ENCODE measurements at places on chromosomes 12 and 14.
A peak's percentile ranks its signal among the peaks of the same experiment; 100 is the strongest.

DNA sequence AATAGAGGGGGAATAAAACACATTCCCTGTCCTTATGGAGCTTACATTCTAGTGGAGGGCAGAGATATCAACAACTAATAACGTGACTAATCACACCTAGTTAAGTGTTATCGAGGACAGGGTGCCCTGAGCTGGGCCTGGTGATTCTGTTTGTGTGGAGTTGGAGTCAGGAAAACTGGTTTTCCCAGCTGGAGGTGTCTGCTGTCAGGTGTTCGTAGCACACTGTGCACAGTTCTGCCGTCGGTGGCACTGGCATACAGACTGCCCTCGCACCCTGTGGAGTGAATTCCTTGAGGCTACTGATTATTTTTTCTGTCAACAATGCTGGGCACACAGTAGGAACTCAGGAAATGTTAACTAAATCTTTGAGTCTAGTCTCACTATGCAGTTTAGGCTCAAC lies 900 bp upstream of the MTERF2 start:
- no peak for DNase-seq

- no peak for DNase-seq
Observed at GRCh38 chr12:124607681-124608425, 40.4 kb upstream of the NCOR2 start.

GRCh38 chr12:92654929-92655328 lies 47.9 kb upstream of the PLEKHG7 start:
- peak; percentile 83 for DNase-seq

- DNase-seq = no peak
Observed at GRCh38 chr12:6921996-6922946, 5.5 kb upstream of the ATN1 start.

DNA sequence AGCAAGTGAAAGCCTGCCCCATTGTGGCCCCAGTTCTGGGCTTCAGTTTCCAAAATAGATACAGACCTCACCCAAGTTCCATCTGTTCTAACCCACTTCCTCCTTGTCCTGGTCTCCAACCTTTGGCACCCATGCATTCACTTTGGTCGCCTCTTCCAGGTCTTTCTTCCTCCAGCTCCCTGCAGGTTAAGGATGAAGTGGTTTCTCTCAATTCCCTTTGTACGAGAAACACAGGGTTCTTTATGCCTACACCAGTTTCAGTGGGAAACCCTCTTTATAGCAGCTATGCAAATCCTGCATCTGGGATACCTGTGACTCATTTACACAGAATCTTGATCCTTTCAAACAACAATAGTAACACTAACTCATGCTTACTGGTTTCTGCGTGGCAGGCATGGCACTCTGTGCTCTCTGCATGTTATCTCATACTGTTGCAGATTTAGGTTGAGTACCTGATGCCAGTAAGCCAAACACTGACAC lies 110.6 kb upstream of the AMIGO2 start:
- DNase-seq = peak; percentile 53

DNA sequence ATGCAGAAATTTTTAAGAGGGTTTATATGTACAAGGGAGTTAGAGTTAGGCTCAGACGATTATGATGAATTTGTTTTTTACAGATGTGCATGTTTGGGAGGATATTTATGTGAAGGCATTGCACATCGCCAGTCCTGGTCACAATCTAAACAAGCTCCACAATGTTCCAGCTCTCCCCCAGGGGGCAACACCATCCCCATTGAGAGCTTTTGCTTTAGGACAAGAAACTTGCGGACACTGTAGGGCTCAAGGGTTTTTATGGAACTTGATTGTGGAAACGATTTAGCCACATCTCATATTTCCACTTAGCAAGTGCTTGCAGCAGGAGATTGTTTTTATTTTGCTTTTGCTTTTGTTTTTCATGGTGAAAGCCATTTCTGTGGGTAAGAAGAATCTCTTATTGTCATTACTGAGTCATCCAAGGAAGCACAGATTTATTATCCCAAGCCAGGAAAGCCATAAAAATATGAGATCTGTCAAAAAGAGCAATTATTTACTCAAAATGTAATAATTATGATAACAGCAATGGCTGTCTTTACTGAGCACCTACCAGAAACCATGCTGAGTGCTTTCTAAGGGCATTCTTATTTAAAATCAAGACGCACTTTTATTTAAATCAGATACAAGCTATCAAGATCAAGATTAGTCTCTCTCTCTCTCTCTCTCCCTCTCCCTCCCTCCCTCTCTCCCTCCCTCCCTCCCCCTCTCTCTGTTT lies 276.7 kb upstream of the SRRM4 start:
- DNase-seq = no peak

DNA sequence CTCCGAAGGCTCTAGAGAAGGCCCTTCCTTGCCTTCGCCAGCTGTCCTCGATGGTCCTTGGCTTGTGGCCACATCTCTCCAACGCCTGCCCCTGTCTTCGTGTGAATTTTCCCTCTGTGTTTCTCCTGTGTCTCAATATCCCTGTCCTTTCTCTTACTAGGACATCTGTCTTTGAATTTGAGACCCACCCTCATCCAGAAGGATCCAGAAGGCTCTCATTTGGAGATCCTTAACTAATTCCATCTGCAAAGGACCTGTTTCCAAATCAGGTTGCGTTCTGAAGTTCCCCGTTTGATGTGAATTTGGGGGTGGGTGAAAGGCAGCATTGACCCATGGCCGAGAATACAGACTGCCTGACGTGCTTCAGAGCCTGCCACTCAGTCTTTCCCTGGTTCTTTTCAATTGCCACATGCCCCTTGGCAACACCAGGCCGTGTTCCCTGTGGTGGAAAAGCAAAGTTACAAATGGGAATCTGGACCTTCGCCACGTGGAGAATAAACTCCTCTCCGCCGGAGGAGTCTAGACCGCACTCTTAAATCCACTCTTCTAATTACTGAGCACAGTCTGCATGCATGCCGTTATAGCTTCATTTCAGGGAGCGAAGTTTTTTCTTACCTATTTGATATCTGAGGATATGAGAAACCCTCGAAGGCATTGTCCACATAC lies 158.8 kb downstream of the TMEM132C start:
- no peak for DNase-seq

DNA sequence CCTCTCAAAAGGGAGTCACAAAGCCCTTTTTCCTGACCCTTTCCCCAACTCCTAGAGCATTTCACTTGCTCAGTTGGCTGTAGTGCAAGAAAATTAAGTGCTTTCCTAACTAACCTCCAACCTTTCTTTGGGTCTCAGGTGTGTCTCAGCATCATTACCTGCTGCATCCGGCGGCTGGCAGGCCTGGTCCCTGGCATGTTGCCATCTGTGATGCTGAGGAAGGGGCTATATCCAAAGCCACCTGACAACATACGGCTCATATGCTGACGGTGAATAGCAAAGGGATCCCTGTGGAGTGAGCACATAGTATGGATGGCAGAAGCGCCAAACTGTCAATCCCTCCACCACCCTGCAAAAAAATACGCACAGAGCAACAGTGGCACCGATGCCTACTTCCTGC lies 1.2 kb downstream of the MLF2 start:
- no peak for DNase-seq

- no peak for DNase-seq
Observed at GRCh38 chr12:108634341-108634751, 652 bp upstream of the SELPLG start.

GRCh38 chr14:34368115-34368970 lies 93.7 kb downstream of the SPTSSA start:
- DNase-seq = peak; percentile 89

DNA sequence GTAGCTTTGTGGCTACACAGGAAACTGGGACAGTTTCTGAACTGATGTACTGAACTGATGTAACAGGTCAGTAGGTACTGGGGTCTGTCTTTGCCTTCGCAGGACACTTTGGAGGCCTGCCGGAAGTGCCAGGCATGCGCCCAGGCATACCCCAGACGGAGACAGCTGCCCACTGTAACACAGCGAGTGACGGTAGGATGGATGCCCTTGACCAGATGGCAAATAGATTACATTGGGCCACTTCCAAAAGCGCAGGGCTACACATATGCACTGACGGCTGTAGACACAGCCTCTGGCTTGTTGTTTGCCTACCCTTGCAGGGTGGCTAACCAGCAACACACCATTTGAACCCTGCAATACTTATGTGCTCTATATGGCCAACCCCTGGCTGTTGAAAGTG lies 94.1 kb upstream of the TMPO start:
- DNase-seq = no peak

- no peak for DNase-seq
Observed at GRCh38 chr12:124115496-124115895, 142.5 kb downstream of the ZNF664 start.

GRCh38 chr14:73567951-73568885 lies 795 bp upstream of the ACOT2 start:
- peak; percentile 48 for DNase-seq

DNA sequence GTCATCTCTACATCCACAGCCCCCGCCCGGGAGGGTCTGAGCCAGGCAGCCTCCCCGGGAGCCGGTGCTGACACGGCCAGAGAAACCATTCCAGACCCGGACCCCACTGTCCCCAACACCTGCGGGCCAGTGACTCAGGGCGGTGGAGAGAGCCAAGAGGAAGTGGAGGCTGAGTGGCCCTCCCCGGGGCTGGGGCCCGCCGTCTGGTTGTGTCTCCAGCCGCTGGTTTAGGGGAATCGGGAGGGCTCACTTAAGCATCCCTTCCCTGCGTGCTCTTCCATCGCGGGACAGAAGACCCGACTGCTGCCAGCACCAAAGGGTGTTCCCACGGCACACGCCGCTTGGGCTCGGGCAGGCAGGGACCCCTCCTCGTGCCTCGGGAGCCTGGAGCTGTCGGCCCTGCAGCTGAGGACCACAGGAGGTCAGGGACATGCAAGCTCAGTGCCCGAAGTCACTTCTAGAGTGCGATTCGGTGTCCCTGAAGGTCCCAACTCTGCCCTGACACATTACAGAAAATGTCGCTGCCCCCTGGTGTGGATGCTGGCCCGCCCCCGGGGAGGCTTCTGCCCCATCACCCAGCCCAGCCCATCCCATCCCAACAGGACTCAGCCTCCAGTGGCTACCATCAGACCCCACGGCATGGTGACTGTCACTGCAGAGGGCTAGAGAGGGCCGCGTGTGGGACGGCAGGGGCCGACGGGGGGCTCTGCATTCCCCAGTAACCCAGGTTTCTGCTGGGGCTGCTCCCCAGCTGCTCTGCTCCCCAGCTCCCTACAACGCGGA lies 50.8 kb downstream of the GALNT9 start:
- no peak for DNase-seq

- DNase-seq = no peak
Observed at GRCh38 chr14:106551265-106551664, 1024.9 kb downstream of the TMEM121 start.

DNA sequence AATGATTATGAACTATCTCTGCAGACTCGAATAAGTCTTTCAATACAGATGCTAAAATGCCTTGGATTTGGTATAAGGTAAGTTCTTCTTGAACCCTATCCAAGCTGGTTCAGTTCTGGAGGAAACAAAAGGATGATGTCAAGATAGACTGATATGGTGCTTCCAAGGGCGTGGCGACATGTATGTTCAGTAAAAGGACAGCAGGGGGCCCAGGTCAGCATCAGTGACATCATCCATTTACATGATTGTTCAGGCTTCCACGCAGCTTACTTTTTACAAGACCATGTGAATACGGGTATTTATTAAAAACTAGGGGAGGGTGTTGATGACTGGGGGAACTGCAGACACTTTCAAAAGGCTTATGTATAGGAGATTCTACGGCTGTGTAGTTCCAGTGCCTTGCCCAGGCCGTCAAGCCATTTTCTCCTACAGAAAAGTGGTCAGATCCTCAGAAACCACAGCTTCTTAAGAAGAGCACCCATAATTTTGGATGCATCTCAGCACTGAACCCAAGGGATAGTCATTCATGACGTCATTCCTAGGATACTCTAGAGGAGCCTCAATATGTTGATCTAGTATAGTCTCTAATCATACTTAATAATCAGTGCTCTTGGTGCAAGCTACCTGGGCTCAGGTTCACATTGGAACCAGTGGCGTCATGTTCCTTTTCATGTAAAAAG lies 527.7 kb downstream of the FUT8 start:
- DNase-seq = no peak

DNA sequence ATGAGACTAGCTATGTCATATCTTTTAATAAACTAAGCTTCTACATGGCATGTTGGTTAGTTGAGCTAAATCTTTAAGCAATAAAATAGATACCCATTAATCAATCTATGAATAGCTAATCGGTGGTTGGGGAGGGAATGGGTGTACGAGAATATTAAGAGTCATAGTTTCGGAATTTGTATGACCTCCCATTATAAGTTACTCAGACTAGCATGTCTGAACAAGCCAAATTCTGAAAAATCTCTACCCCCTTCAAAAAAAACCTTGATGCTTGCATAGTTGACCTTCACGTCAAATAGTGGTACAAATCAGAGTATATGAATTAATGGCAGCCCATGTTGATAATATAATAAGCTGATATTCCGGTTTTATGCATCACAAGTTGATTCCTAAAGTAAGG lies 60.0 kb downstream of the PLEKHG7 start:
- DNase-seq = no peak

- no peak for DNase-seq
Observed at GRCh38 chr14:51481643-51482042, 170.1 kb upstream of the FRMD6 start.

- DNase-seq = no peak
Observed at GRCh38 chr14:64855721-64856528, 23.8 kb downstream of the SPTB start.

DNA sequence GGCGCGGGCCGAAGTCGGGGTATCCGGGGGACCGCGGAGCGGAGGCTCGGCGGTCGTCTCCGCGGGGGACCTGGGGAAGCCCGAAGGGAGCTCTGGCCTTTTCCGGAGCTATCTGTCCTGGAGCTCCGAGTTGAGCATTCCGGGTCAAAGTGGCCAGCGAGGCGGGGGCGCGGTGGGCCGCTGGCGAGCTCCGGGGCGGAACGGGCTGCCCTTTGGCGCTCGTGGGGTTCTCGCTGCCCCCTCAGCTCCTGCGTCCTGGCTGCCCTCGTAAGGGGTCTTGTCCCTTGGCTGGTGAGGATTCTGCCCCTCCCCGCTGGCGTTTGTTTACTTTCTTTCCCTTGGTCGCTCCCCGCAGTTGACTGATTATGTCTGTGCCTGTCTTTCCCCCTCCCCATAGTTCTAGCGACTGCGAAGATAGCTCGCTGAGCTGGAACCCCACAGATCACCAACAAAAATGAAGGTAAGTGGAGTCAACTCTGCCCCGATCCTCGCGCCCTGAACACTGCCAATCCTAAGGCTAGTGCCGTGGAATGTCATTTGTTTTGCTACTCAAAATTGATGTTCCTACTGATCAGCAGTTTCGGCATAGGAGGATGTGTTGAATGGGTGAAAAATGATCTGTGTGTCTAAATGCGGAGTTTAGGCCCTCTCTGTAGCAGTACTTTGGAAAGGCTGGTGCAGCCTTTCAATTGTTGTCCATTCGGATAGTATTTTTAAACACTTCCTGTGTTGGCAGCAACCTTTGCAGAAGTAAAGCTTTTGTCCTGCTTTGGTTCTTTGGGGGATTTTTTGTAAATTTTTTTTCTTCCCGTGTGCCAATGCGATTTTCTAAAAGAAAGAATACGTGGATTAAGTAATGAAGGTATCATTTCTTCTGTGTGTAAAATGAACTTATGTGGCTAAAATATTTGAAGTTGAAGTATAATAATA lies 1.3 kb downstream of the ARID4A start:
- peak; percentile 18 for DNase-seq

GRCh38 chr12:132603240-132604150 lies 6.9 kb downstream of the LRCOL1 start:
- DNase-seq = no peak

GRCh38 chr14:91399868-91400640 lies 17.6 kb downstream of the CCDC88C start:
- DNase-seq = no peak

All from fibroblast of the aortic adventitia (primary cell).